ENCODE measurements at places on chromosomes 11 and 22. TPM values are rescaled to one million over a fixed set of nuclear protein-coding genes. Genes with fewer than 3 reads are reported as not detected.
A peak's percentile ranks its signal among the peaks of the same experiment; 100 is the strongest.

GRCh38 chr22:49208768-49209252 lies 618.9 kb downstream of the BRD1 start:
- peak; percentile 57 for DNase-seq

- no peak for DNase-seq
Measured at GRCh38 chr11:44248109-44248508, 61.8 kb downstream of the ALX4 start.

DNA sequence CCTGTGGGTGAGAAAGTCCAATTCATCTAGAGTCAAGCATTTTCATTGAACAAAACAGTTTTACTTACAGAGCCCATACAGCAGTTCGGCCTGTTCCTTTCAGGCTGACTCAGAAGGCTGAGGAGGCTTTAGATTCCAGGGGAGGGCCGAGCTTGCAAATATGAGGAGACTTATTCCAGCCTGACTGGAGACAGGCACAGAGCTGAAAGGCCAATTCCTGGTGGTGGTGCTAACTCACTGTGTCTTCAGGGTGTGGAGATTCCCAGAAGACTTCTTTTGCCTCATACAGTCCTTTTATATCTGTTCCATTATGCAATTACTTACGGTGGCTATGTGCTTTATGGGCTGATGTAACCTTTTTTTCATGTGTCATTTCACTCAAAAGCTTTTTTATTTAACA lies at the start of gene OR51E2:
OR51E2 (minus strand) TSS at position 269 of the 400 bp plus-strand sequence. CDS start 15,142 bp downstream, outside the sequence.
- no peak for DNase-seq

DNA sequence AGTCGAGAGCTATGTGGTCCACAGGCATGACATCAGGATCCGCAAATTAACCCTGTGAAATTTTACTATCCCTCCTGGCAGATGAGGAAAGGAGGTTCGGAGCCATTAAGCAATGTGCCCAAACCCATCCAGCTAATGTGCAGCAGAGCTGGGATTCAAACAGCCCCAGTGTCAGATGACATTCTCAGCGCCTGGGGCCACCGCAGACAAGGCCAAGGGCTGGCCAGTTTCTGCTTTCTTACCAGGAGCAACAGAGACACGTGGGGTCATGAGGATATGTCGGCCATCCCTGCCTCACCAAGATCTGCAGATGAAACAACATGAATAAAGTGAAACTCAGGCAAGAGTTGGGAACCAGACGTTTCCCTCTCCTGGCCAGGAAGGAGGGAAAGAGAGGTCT lies 110.2 kb downstream of the TENM4 start:
- DNase-seq: peak; percentile 36

- no peak for DNase-seq
Measured at GRCh38 chr11:37483761-37484160, 885.7 kb upstream of the RAG2 start.

- no peak for DNase-seq
Measured at GRCh38 chr11:13080861-13081260, 71.7 kb downstream of the RASSF10 start.

DNA sequence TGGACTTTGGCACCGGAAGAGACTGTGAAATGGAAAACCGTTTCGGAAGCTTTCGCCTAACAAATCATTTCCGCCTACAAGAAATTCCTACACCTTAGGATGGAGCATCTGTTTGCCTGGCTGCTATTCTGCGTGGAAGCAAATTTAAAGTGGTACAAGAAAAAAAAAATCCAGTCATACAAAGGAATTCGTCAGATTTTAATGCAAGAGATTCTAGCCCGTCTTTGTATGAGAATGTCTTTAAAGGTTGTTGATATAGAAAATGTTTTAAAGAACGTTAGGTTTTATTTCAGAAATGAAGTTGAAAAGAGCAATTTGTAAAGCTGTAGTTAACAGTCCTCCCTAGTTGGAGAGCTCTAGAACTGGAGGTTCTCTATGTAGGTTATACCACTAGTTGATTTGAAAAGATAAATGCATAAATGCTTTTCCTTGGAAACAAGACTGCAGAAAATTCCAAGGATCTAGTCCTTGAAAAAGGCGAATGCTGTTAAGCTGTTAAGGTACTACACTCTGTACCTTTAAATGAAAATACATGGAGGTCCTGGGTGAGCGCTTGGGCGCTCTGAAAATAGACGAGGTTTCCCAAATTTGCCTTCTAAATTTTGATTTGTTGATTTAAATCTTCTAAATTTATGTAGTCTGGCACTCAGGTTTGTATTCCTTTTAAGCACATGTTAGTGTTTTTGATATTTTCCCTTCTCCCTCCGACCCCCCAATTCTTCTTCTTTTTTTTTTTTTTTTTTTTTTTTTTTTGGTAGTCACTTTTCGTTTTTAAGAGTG lies 2.4 kb downstream of the NCR3LG1 start:
- DNase-seq: no peak

DNA sequence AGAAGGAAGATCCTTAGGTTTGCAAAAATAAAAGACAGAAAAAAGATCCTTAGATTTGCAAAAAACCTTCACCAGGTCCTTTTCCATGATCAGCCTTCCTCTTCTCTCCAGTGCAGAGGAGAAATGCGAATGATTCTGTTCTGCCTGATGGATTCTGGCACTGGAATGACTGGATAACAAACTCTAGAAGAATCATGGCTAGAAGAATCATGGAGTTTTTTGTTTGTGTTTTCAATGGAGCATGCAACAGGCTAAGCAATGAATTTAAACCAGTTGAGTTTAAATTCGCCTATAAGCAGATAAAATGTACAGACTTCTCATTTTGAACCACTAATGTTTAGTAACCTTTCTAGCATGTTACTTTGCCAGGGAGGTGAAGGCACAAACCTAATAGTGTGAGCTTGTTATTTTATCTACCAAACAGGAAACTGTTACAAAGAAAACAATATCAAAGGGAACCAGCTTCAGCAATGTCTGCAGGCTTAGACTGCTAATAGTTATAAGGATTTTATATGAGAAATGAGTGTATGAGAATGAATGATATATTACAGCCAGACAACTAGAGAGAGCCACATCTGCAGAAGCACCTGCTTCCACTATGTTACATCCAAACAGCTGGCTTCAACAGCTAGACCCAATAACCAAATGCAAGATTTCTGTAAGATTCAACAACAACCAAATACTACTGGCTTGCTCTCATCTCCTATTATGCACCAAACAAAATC lies 64.7 kb upstream of the APOA1 start:
- peak; percentile 24 for DNase-seq

- no peak for DNase-seq
Measured at GRCh38 chr11:46604796-46605195, 11.0 kb upstream of the AMBRA1 start.

GRCh38 chr11:69863544-69864200 lies 44.5 kb upstream of the FGF3 start:
- no peak for DNase-seq

- DNase-seq: no peak
Measured at GRCh38 chr22:37244922-37245722, 1.1 kb upstream of the RAC2 start.

GRCh38 chr22:50691521-50691920 lies 18.9 kb downstream of the SHANK3 start:
- DNase-seq: no peak

GRCh38 chr11:60360621-60361020 lies 17.7 kb upstream of the MS4A7 start:
- no peak for DNase-seq

DNA sequence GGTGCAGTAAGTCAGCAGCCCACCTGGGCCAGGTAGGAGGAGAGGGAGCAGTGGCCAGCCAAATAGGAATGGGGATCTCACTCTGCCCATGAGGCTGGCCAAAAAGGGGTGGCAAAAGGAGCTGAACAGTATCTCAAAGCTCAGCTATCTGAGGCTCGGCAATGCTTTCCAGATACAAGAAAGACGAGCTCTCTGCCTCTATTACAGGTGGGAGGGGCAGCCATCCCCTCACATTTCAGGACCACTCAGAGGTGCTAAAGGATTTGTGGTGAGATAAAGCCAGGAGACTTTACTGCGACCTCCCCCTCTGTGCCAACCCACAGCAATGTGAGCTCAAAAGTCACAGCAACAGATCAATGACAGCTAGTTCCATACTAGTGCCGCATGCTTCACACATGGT lies 42.1 kb upstream of the GALNT18 start:
- no peak for DNase-seq

DNA sequence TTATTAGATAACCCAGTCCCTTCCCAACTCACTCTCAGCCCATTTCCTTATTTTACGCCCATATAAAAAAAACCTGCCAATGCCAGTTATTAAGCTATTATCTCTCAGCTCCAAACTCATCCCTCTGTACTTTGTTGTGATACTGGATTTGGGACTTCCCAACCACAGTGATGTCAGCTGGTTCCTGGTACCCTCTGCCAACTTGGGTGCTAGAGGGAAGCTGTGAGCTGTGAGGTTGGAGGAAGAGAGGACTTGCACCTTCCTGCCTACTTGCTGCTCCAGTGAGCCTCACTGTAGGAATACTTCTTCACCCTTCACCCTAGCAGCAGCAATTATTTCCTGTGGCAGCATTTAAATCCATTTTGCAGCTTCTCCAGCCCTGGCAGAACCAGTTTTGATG lies 19.2 kb upstream of the CSF2RB start:
- no peak for DNase-seq

DNA sequence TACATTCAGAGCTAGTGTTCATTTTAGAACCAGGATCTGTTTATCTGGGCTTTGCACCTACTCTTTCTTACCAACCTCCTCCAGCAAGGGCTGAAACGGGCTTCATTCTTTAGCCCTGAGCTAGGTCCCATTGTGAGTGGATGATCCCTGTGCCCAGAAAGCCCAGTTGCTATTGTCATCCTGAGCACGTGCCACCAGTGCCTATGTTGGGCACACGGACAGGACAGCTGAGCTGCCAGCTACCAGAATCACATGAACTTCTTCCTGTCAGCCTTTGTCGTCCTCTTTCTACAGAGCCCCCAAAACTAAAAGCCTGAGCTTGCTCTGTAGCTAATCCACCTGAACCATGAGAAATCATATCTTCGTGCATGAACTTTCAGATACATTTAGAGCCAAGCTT lies 74.4 kb upstream of the NTM start:
- no peak for DNase-seq

DNA sequence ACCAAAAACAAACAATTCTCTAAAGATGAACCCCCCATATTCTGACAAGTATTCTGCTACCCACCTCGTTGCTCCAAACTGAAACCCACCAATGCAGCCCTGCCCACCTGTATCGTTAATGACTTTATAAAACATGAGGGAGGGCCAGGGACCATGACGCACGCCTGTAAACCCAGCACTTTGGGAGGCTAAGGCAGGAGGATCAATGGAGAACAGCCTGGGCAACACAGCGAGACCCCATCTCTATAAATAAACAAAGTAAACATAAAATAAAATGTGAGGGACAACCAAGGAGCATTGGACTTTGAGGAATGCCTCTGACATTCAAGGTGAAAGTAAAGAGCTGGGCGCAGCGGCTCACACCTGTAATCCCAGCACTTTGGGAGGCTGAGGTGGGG lies 39.8 kb upstream of the ATXN10 start:
- no peak for DNase-seq

DNA sequence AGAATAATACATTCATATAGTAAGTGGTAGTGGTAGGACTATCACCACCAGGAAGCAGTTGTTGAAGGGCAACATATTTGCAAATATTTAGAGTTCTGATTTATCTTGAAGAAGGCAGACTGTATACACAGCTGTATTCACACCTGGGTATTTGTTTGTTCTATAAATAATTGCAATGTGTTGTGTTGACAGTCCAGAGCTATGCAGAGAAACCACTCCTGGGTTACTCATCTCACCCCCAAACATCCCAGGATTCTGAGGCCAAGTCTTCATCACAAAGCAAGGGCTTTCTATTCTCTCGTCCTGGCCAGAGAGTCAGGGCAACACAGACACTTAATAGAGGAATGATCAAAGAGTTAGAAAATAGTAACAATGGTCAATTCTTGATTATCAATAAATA lies 102.1 kb upstream of the FAT3 start:
- DNase-seq: no peak

- DNase-seq: no peak
Measured at GRCh38 chr11:110190885-110191284, 97.7 kb downstream of the ZC3H12C start.

DNA sequence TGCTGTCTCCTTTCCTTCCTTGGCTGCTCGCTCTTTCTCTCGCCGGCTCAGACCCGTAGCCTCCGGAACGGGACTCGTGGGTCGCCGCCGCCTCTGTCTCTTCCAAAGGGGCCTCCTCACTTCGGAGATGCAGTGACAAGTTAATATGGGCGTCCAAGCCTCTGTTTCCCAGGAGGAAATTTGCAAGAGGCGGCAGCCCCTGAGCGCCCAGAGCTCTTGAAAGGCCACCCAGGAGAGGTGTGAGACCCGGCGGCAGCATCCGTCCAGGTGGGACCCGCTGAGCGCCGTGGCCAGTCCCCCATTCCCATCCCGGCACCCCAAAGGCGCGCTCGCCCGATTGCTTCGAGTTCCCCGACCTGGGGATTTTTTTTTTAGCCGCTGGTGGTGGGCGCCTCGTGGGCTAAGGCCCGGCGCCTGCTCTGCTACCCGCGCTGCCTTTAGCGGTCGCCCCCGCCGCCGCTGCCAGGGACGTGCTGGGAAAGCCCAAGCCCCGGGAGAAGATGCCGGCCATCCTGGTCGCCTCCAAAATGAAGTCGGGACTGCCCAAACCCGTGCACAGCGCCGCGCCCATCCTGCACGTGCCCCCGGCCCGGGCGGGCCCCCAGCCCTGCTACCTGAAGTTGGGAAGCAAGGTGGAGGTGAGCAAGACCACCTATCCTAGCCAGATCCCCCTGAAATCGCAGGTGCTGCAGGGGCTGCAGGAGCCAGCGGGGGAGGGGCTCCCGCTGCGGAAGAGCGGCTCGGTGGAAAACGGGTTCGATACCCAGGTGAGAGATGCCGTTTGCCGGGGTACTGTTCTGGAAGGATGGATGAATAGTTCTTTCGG lies 772 bp downstream of the NAV2 start:
- DNase-seq: no peak

DNA sequence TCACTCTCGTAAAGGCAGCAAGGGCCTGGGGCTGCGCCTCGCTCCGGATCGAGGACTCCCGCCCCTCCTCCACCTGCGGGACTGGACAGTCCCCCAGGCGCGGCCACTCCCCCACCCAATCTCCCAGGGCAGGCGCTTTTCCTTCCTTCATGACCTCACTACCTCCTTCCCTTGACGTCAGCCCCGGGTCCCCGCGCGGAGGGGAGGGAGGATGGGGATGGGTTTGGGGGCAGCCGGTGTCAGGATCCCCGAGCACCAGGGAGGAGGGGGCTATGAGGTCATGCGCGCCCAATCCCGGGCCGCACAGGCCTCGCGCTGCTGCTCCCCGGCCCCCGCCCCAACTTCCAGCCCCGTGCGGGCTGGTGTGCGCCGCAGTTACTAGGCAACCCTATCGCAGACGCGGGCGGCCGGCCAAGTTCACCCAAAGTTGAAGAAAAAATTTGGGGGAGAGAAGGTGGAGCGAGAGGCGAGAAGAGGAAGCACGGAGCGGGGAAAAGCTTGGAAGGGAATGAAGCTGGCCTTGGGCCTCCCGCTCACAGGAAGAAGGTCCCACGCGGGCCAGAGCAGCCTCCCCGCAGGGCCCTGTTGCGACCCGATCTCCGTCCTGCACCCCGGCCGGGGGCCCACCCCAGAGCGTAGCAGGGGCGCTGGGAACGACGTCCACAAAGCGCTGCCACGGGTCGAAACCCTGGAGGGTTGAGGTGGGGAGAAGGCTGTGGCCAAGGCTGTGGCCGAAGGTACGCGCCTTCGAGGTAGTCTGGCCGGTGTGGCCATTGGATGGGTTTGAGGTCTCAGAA lies 8.3 kb downstream of the WT1 start:
- no peak for DNase-seq

The MRE11 gene
- 54.8 TPM for polyA plus RNA-seq

The PDGFB gene
- polyA plus RNA-seq: 10.5 TPM

The CENPM gene
- polyA plus RNA-seq: 15.6 TPM

The SCO2 gene
- polyA plus RNA-seq: 1.5 TPM

The OR8I2 gene
- polyA plus RNA-seq: not detected

The TYR gene
- 0.08 TPM for polyA plus RNA-seq

The GRK3 gene
- 10.2 TPM for polyA plus RNA-seq

The LIF gene
- 1.6 TPM for polyA plus RNA-seq

Measured in left kidney (tissue), 8 donors.